CD4-positive, alpha-beta T cell treated with Interleukin-15 for 4 hours (primary cell): ENCODE measurements at places on chromosomes 1 and 21.

GRCh38 chr21:35405981-35406380 is 356.9 kb upstream of the RUNX1 start:
- DNase-seq: no peak

GRCh38 chr1:226233293-226233692 is 9.8 kb downstream of the MIXL1 start:
- no peak for DNase-seq

GRCh38 chr1:229037806-229038405 is 233.0 kb upstream of the RAB4A start:
- no peak for DNase-seq

DNA sequence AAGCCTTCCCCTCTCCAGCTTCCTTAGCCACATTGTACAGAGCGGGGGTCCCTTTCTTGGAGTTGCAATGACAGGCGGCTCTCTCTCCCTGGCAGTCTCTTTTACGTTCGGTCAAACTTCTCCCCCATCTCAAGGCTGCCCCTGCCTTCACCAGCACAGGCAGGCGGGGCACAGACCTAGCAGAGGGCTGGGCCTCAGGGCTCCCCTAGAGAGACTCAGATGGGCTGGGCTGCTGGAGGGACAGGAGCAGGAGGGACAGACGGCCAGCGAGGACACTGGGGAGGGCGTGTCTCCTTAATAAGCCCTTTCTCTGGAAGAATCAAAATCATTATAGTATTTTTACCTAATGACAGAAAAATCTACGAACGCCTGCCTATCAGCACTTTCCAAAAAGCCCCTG is 79.6 kb downstream of the CASZ1 start:
- DNase-seq: no peak
